GM19239 (cell line): ENCODE measurements at places on chromosomes 4 and X.

GRCh38 chr4:10753336-10753735 is 68.8 kb upstream of the CLNK start:
- DNase-seq = no peak

GRCh38 chr4:88040707-88041106 is 33.3 kb downstream of the PKD2 start:
- no peak for DNase-seq

GRCh38 chr4:117907646-117908045 is 126.6 kb upstream of the NDST3 start:
- DNase-seq = no peak

- no peak for DNase-seq
These were observed 825.6 kb upstream of the INTU start for GRCh38 chr4:126807132-126807531.

GRCh38 chr4:169070071-169070894 is 60.2 kb upstream of the CBR4 start:
- DNase-seq = no peak

- DNase-seq = no peak
These were observed 116.8 kb upstream of the SHISA3 start for GRCh38 chr4:42280327-42281095.

DNA sequence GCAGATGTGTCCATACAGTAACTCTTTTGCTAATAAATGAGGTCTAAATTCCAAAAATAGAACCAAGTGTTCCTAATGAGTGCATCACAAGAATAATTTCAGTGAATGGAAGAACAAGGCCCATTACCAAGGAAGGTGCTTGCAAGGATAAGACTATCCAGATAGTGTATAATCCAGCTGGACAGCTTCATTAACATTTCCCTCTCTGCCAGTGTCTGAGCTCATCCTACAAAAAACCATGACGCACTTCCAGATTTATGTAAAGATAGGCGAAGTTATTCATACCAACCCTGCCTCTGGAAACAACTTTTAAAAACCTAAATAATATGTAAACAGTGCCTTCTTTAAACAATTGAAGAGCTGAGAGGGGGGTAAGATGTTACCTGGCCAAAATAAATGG is 177.9 kb upstream of the STK26 start:
- DNase-seq = no peak

DNA sequence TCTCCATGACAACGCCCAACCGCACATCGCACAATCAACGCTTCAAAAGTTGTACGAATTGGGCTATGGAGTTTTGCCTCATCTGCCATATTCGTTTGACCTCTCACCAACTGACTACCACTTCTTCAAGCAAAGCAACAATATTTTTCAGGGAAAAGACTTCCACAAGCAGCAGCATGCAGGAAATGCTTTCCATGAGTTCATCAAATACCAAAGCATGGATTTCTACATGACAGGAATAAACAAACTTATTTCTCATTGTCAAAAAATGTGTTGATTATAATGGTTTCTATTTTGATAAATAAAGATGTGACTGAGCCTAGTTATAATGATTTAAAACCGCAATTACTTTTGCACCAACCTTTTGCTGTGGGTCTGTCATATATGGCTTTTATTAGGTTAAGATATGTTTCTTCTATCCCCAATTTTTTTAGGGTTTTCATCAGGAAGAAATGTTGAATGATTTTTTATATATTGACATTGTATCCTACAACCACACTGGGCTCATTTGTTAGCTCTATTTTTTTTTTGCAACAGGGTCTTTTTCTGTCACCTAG is 138.4 kb downstream of the PWWP3B start:
- DNase-seq = no peak

- no peak for DNase-seq
These were observed 99.4 kb downstream of the HPGD start for GRCh38 chr4:174422893-174423256.

DNA sequence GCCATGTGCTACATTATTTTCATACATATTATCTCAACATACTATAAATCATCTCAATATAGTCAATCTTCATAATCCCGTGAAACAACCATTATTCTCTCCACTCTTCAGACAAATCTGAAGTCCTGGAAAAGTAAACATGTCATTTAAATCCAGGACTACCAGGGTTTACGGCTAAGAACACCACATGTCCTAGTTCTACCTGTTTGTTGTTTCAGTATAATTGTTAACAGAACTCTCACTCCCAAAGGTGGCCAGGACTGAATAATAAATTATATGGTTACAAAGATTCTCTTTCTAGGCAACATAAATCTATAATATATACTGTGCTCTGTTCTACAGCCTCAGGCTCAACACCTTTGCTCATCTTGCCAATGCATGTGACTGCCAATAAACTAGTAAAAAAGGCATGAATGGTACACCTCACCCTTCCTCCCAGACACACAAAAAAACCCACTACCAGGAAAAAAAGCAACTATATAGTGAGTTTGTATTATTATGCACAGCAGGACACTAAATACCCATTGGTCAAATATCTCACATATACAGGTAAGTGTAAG is 20.1 kb downstream of the EIF4E start:
- DNase-seq = no peak

DNA sequence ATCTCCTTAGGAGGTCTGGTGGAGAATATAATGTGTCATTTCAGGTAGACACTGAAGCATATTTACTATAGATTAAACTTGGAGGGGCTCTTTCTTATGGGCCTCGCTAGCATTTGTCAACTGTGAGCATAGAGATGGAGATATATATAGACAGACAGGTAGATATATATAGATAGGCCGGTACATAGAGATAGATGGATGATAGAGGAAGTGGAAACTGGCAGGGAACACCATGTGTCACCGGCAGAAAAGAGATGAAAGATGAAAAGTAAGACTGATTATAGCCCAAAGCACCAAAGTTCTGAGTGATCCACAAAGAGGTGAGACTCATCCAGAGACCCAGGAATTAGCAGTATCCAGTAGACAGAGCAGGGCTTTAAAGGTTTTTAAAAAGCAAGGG is 268.1 kb downstream of the FBXW7 start:
- DNase-seq = no peak

DNA sequence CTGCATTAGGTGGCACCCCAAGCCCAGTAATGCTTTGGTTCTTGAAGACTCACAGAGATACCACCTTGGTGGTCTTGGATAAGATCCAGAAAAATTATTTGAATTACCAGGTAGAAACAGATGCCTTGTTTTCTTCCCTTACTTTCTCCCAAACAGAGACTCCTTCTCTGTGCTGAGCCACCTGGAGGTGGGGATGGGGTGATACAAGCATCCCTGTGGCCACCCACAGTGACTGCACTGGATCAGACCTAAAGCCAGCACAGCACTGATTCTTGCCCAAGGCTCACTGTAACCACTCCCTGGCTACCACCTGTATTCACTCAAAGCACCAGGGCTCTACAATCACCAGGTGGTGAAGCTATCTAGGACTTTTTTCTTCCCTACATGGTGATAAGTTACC is 156.8 kb downstream of the TEX13A start:
- no peak for DNase-seq

DNA sequence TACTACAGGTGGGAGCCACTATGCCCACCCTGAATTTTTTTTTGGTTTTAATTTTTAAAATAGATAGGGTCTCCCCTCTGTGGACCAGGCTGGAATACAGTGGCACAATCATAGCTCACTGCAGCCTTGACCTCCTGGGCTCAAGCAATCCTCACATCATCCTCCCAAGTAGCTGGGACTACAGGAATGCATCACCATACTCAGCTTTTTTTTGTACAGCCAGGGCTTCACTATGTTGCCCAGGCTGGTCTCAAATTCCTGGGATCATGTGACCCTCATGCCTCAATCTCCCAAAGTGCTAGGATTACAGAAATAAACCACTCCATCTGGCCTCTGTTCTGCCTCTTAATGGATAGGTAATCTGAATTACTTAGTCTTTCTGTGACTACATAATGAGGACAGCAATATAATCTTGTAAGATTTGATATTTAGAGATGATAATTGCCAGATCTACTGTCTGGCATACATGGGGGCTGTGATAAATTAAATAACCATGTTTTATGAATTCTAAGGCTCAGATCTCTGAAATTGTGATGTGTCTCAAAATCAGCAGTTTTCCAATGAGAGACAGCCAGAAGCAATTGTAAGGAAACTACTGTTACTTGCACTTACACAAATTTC is 26.7 kb downstream of the PDS5A start:
- DNase-seq = no peak

DNA sequence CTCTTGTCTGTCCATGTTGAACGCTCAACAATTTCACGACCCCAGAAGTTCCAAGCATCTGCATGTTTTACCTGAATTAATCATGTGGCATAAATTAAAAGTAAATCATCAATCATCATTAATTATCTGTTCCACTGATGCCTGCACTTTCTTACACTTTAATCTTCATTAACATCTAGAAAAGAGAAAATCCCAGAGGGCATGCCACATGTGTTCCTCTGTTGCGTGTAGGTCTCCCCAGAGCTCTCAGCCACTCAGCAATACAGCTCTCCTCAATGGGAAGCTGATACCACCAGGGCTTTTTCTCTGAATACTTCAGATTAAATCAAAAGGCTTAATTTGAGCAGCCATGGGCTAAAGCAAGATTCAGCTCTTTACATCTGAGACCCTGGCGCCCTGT is 722.4 kb upstream of the TENM3 start:
- no peak for DNase-seq

DNA sequence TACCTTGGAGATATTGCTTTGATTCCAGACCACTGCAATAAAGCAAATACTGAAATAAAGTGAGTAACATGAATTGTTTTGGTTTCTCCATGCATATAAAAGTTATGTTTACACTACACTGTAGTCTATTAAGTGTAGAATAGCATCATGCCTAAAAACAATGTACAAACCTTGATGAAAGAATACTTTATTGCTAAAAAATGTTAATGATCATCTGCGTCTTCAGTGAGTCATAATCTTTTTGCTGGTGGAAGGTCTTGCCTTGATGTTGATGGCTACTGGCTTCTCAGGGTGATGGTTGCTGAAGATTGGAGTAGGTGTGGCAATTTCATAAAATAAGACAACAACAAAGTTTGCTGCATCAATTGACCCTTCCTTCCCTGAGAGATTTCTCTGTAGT is 145.1 kb downstream of the SHROOM4 start:
- DNase-seq = no peak

- no peak for DNase-seq
These were observed 18.7 kb downstream of the NAT8L start for GRCh38 chr4:2077537-2078460.

DNA sequence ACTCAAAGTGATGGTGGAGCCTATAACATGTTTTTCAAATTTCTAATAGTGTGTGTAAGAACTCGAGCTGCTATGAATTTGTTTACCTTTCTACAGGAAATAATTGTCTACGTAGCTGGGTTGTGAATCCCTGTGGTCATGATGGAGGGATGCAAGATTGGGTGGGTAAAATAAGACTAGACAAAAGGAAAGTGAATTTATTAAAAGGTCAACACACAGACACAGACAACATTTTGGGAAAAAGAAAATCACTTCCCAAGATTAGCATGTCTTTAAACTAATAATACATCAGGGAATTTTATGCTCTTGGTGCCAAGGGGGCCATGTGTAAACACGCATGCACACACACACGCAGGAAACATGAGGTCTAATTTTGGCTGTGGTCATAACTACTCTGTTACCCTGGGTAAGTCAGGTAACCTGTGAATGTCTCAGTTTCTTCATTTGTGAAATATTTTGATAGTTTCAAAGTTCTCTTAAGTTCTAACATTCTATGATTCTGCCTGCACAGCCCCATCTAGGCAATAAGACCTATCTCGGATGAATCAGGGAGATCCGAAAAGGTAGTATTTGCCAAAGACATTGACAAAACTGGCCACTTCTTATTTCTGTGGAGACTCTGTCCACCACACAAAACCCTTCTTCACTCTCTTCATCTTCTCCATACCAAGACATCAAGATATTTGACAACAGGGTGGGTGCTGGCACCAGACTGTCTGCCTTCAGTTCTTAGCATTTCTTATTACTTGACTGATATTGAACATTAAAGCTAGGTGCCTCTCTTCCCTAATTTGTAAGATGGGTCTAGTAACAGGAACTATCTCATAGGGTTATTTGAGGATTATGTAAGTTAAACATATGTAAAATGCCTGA is 1.6 kb upstream of the UNC5C start:
- DNase-seq = no peak

DNA sequence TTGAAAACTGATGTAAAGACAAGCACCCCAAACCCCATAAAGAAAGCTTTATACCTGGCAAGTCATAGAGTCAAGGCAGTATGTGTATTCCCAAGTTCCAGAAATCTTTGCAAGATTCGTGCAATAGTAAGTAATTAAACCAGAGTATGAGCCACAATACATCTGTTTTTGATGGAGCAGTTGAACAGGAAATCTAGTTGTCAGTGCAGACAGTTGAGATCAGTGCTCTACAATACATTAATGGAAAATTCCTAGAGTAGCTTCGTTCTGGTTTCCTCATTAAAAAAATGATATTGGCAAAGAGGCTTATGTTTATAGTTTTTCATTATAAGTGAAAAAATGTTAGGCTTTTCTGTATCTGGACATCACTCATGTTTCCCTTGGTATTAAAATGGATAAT is 575.3 kb downstream of the TRIML1 start:
- DNase-seq = no peak

- no peak for DNase-seq
These were observed 2.0 kb downstream of the TMEM165 start for GRCh38 chr4:55397520-55398321.

DNA sequence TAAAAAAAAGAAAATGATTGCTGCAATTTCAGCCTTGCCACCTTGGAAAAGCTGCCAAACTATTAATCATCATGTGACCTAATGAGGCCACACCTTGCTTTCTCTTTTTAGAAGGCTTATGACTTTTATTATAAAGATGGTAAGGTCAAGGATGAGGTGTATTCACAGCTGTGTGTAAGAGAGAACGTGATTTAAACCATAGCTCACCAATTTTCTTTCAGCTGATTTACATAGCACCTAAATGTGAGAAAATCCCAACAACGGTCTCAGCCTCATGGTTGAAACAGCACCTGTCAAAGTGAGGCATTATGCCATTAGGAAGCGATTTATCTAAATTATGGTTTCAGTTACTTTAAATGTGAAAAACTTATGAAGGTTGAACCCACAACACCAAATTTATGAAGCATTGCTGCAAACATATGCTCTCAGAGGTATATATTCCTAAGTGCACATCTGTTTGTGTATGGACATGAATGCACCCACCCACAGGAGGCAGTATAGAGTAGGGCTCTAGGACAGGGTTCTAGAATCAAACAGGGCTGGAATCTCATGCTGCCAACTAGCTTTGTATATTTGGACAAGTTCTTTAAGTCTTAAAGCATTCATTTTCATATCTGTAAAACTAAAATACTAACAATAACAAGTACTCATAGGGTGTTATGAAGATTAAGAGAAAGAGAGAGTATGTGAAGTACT is 40.7 kb downstream of the ANXA3 start:
- DNase-seq = no peak

DNA sequence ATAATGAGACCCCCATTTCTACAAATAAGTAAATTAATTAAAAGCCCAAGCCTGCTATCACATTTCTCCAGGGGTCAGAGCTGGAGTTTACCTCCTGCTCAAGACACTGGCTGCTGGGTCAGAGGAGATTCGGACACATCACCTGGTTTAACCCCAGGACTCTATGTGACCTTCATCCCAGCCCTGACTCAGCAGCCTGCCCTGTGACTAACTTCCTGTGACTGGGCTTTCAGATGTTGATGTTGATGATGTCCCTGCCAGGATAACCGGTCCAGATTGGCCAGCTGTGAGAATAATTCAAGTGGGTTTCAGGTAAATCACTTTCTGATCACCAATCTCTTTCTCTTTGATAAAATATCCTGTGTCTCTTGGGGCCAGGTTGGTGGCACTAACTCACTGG is 102.4 kb upstream of the MAML3 start:
- no peak for DNase-seq
